Activated CD4-positive, alpha-beta memory T cell treated with anti-CD3 and anti-CD28 coated beads for 36 hours (primary cell): ENCODE measurements at places on chromosomes 1 and 21.
A peak's percentile ranks its signal among the peaks of the same experiment; 100 is the strongest.

DNA sequence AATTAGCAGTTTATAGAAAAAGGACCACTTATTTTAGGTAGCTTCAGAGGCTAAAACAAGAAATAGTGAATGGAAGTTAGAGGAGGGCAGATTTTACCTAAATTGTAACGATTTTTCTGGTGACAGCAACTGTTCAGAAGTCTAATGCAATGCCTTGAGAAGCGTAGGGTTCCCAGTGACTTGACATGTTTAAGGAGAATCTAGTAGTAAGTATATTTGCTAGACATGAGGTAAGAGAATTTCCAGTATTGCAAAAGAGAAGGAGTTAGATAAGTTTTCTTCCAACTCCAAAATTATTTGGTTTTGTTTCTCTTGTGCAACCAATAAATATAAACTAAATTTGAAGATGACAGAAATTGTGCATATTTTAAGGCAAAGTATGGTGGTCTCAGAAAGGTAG is 140.0 kb downstream of the SMYD3 start:
- DNase-seq: no peak

DNA sequence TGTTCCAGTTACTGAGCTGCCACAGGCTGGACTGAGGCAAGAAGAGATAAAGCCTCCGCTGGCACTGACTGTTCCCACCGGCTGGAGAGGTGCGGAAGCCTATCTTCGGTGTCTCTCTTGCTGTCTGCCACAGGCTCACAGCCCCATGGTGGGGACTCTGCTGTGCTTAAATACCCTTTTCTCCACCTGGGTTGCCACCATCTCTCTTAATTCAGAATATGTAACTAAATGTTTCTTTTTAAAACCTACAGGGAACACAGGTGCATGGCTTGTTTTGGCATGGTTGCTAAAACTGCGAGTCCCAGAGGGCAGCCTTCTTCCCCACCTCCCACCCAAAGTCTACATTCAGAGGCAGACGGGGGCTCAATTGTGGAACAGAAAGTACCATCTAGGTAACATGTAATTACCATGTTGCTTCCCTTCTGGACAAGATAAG is 8.1 kb upstream of the LBR start:
- no peak for DNase-seq

- DNase-seq: no peak
Observed at GRCh38 chr1:49013079-49013478, 236.4 kb upstream of the BEND5 start.

- DNase-seq: no peak
Observed at GRCh38 chr1:116605315-116605714, 34.5 kb upstream of the CD58 start.

GRCh38 chr1:116270316-116271057 is 102.6 kb upstream of the ATP1A1 start:
- no peak for DNase-seq

GRCh38 chr1:40894455-40894854 is 32.3 kb upstream of the CITED4 start:
- no peak for DNase-seq

GRCh38 chr1:92030656-92031107 is 897 bp downstream of the EPHX4 start:
- DNase-seq: peak; percentile 20
